Esophagus muscularis mucosa (tissue), 4 donors: ENCODE measurements at places on chromosomes 3 and 15. TPM values are rescaled to one million over a fixed set of nuclear protein-coding genes. Genes with fewer than 3 reads are reported as not detected.

DNA sequence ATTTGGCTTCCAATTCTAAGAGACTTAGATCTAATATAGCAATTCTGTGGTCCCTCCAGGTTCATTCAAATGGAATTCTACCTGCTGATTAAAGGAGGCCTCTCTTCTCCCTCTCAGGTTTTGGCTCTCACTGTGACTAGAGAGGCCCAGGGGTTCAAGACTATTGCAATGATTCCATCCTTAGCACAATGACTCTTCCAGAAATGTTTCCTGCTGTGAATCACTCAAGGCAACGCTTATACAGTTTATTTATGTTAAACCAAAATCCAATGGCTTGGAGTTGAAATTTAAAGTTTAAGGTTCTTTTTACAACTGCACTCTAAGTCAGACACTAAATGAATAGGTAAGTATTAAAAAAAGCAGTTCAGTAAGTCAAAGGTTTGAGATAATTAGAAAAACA, 39.9 kb downstream of the IFT57 start:
- no peak for DNase-seq

- peak; percentile 90 for DNase-seq
Measured at GRCh38 chr3:184472723-184473428, 88.7 kb upstream of the EPHB3 start.

The ZNF80 gene
- not detected for total RNA-seq

DNA sequence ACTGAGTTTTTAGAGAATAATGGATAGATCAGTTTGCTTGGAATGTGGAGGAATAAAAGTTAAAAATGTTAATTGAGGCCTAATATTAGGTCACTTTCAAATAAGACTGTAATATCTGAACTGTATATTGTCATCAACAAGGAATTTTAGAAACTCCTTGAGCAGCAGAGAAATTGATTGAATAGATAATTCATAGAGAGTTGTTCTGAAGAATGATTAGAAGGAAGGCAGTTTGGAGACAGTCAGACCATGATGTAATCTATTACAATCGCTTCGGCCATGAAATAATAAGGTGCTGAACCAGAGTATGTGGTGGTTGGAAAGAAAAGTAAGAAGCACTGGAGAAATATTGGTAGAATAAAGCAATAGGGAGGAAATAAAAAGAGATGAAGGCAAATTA, 15.7 kb downstream of the ECT2 start:
- no peak for DNase-seq

GRCh38 chr3:96175500-96175899, 638.9 kb upstream of the EPHA6 start:
- DNase-seq = no peak

The CSPG4 gene
- total RNA-seq = 133 TPM

- no peak for DNase-seq
Measured at GRCh38 chr15:49088996-49089395, 42.8 kb upstream of the SECISBP2L start.

DNA sequence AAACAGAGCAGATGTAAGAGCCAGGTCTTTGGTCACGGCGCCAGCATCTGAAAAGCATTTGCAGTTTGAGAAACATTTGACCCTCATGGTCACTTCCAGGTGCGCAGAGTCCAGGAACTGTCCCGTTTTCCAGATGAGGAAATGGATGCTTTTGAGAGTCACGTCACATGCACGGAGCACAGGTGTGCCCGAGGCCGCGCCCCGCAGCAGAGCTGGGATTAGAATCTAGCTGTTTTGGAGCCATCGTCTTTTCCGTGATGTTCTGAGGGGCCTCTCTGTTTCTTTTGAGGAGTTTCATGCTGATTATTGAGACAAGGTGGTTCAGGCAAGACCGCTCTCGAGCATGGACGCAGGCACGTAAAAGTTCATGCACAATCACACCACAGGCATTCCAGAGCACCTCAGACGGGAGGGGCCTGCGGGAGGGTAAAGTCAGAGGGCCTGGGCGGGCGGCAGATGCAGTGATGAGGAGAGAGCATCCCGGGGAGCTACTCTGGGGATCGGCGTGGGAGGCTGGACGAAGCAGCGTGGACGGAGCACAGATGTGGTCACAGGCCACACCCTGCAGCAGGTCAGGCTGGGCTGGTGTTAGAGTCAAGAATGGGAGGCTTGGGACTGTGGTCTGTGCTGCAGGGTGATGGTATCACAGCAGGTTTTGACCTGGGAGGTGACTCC, 139.2 kb upstream of the MEF2A start:
- DNase-seq = no peak

DNA sequence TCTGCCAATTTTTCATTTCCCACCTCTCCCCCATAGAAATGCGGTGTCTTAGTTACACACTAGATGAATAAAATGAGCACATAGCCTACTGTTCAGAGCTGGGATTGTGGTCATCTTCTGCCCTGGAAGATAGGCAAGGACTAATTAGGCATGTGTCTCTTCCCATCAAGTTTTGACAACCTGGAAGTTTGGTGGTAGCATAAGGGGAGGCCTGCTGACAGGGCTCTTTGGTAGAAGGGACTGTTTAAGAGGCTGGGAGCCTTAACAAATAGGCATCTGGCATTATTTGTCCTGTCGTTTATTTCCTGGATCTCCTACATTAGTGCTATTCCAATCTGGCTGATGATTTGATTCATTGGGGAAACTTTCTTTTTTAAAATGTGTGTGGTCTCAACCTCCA, 512.3 kb downstream of the ZNF385D start:
- DNase-seq = no peak

GRCh38 chr3:136122006-136122405, 74.1 kb downstream of the MSL2 start:
- no peak for DNase-seq

- peak; percentile 47 for DNase-seq
Measured at GRCh38 chr15:49877117-49877872, 241.7 kb downstream of the ATP8B4 start.

GRCh38 chr3:159650726-159651125, 337.9 kb upstream of the IL12A start:
- no peak for DNase-seq

The CCR8 gene
- not detected for total RNA-seq

GRCh38 chr3:177050501-177051237, 146.6 kb downstream of the TBL1XR1 start:
- no peak for DNase-seq

GRCh38 chr15:31272558-31273257, 53.9 kb upstream of the KLF13 start:
- peak; percentile 88 for DNase-seq

- DNase-seq = no peak
Measured at GRCh38 chr15:65211482-65211982, 259 bp upstream of the CILP start.

- no peak for DNase-seq
Measured at GRCh38 chr3:75192146-75192616, 471.9 kb upstream of the FRG2C start.

The CYP11A1 gene
- total RNA-seq = 2.5 TPM

GRCh38 chr15:43625106-43625505, 6.5 kb upstream of the STRC start:
- DNase-seq = no peak

GRCh38 chr3:148232389-148232788, 465.3 kb upstream of the AGTR1 start:
- no peak for DNase-seq

DNA sequence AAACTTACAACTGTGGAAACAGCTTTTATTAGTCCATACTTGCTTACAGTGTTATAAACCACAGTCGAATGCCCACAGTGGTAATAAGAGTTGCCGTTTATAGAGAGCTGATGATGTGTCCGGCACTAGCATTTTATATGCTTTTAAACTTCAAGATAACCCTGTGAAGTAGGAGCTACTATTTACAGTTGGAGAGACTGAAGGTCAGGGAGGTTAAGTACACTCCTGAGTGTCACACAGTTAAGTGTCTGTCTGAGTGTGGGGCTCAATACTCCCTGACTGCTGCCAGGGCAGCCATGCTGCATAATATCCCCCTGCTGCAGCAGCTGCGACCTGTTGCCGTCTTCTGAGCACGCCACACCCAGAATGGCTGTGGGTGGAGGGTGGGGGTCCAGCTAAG, 89.9 kb upstream of the TNFAIP8L3 start:
- DNase-seq = no peak

- no peak for DNase-seq
Measured at GRCh38 chr3:189588070-189588469, 43.1 kb upstream of the TP63 start.

GRCh38 chr3:179898024-179898423, 138.7 kb downstream of the PEX5L start:
- DNase-seq = no peak

DNA sequence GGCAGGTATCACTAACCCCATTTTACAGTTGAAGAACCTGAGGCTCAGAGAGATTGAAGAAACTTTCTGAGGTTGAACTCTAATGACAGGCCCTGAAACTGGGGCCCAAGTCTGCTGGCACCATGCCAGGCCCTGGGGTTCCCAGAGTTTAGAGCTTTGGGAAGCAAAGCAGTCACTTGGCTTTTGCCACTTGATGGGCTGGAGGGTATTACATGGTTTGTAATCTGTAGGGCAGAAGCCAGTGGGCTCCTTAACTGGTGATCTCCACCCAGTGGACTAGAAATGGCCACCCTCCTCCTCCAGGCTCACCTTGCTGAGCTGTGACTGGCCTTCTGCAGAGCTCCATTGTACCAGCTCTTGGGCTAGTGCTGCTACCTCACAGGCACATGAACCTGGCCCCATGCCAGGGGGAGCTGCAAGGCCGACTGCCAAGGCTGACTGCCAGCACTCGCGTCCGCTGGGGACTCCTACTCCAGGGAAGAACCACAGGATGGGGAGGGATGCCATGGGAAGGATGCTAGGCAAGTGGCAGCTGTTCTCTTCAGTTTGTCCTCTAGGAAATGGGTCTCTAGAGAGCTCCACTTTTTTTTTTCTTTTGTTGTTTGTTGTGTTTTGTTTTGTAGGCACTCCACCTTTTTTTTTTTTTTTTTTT, 104.8 kb downstream of the ETFA start:
- no peak for DNase-seq

- DNase-seq = peak; percentile 39
Measured at GRCh38 chr3:40192628-40193027, 116.9 kb upstream of the EIF1B start.

DNA sequence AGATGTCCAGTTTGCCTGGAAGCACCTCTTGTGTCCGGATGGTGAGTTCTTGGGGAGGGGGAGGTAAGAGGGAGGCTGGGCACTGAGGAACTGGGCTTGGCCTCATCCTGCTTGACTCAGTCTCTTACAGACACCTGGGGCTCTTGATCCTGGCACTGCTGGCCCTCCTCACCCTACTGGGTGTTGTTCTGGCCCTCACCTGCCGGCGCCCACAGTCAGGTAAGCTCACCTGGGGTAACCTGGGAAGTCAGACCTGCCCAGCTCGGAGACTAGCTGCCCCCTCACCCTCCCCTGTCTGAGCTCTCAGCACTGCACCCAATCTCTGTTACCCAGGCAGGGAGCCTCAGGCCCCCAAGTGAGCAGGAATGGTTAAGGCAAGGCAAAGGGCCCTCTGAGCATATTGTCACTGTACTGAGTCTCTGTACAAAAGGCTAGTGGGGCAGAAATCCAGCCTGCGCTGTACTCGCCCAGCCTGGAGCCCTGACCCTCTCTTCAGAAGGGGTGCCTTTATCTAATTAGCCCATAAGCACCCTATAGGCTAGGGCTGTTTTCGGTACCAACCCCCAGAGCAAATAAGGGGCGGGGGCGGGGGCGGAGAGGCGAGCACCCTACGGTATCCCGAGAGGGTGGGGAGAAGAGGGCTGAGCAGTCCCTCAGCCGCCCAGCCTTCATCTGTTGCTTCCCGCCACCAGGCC, 2.2 kb upstream of the IL17RC start:
- DNase-seq = no peak

- DNase-seq = no peak
Measured at GRCh38 chr15:51307811-51308210, 30.6 kb downstream of the CYP19A1 start.

- no peak for DNase-seq
Measured at GRCh38 chr3:43074482-43074881, 31.4 kb downstream of the POMGNT2 start.

The BUB1B gene
- total RNA-seq = 0.06 TPM

The AADACL2 gene
- 0.33 TPM for total RNA-seq

- DNase-seq = peak; percentile 74
Measured at GRCh38 chr3:127222163-127222562, 29.2 kb downstream of the PRR23E start.

DNA sequence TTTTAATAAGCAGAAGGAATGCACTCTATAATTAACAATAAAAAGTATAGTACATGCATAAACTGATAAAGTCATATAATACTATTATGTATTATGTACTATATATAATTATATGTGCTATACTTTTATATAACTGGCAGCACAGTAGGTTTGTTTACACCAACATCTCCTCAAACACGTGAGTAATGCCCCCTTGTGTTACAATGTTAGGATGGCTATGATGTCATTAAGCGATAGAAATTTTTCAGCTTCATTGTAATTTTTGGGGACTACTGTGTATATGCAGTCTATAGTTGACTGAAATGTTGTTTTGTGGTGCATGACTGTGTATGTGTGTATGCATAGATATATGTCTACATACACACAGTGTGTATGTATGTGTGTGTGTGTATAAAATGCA, 100.6 kb downstream of the SLMAP start:
- DNase-seq = no peak

GRCh38 chr15:55283379-55284147, 6.0 kb downstream of the RAB27A start:
- no peak for DNase-seq

The AGTR1 gene
- 12.5 TPM for total RNA-seq

DNA sequence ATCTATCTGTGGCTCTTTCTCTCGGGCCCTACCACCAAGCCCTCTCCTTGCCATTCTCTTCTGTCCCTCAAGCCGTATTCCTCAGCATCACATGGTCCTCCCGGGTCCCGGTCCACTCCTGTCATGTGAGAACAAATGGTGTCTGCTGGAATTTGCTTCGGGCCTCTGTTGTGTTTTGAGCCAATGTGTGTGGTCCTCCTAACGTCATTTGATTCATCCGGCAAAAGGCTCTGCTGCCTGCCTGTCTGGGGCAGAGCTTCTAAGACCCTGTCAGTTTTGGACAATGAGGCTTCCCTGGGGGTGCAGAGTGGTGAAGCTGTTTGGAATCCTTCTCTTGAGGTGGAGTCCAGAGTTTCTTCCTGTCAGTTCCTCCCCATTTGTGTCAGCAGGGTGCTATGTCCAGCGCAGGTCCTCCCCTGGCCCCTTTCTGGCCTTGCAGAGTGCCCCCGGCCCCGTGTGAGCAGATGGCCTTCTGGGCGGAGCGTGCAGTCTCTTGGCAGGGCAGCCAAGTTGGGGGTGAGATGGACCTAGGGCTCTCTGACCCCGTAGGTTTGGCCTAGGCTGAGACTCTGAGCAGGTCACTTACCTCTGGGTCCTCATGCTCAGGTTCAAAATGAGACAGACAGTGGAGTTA, 93.6 kb downstream of the APBA2 start:
- DNase-seq = peak; percentile 74
